Thymus (tissue), 14 donors: ENCODE measurements at places on chromosomes 3 and 15. TPM values are rescaled to one million over a fixed set of nuclear protein-coding genes. Genes with fewer than 3 reads are reported as not detected.

GRCh38 chr15:60964527-60964926 lies 264.6 kb downstream of the RORA start:
- no peak for DNase-seq

DNA sequence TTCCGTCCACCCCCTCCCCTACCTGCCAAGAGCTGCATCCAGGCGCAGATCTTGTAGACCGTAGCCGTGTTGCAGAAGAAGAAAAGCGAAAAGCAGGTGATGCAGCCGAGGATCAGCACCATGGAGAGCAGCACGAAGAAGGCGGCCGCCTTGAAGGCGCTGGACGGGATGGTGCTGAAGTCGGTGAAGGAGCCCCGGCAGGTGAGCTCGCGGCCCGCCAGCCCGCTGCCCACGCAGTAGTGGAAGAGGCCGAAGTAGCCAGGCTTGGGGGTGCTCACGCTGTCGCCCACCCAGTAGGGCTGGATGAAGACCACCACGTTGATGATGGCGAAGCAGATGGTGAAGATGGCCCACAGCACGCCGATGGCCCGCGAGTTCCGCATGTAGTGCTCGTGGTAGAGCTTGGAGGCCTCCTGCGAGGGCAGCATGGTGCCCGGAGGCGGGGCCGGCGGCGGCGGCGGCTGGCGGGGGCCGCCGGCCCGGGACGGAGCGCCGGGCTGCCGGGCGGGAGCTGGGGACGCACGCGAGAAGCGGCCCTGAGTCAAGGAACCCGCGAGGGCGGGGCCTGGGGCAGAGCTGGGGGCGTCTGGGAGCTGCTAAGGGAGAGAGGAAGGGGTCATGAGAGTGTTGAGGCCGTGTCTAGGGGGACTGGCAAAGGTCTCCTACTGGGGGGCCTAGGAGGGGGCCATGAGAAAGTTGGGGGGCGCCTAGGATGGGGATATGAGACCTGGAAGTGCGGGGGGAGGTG lies 1.2 kb downstream of the LHFPL4 start:
- DNase-seq = peak; percentile 73

DNA sequence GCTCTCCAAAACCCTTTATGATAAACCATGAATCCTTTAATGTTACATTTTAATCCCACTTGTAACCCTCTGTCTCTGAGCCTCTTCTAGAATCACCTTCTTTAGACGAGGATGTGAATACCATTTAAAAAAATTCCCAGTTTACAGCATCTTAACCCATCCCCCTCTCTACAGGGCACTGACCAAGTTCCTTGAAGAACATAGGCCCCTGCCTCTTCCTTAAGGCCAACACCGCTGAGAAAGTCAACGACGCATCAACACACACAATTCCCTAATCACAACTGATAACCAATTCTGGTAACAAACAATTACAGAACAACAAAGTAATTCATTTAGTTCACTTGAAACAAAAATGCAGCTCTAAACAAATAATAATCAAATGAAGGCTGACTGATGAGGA lies 130.3 kb downstream of the DLG1 start:
- DNase-seq = no peak

DNA sequence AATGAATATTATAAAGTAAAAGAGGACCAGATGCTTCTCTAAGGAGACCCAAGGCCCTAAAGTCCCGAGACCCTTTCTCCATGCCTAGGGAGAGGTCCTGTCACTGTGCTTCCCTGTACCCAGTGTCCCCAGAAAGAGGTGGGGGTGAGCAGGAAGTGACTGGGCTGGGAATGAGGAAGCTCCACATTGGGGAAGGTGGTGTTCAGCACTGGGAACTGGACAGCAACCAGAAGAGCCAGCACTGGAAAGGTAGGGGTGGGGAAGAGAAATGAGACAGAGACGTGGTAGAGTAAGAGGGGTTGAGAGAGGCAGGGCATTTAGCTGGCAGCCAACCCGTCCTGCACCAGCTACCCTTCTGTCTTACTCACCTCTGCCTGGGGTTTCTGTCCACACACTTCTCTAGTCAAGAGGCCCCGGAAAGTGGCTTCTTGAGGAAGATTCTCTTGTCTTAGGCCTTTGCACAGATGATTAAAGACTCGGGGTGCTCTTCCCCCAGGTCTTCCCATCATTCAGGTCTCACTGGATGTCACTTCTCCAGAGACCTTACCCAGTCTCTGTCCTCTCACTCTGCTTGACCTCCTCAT lies 12.2 kb downstream of the RRP9 start:
- no peak for DNase-seq

DNA sequence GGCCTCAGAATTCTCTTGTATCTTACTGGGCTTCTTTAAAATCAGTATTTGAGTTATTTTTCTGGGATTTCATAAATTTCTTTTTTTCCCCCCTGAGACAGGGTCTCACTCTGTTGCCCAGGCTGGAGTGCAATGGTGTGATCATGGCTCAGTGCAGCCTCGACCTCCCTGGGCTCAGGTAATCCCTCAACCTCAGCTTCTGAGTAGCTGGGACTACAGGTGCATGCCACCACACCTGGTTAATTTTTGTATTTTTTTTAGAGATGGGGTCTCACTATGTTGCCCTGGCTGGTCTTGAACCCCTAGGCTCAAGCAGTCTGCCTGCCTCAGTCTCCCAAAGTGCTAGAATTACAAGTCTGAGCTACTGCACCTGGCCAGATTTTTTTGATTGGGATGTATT lies 43.5 kb downstream of the NCK1 start:
- DNase-seq = no peak

DNA sequence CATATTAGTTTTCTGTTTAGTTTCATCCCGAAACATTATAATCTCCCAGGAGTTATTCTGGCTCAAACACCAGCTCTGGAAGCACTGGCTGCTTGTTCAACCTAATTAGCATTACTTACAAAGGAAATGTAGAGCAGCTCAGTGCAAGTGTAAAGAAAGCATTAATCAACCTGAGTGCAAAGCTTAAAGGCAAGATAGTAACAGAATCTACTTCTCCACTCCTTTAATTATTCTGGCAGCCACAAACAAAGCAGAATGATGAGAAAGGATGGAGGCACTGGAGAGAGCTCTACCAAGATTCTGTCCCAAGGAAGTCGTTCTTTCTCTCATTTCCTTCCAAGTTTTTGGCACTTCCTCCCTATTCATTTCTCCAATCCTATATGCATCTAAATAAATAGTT lies 1384.0 kb downstream of the ZPLD1 start:
- DNase-seq = no peak

DNA sequence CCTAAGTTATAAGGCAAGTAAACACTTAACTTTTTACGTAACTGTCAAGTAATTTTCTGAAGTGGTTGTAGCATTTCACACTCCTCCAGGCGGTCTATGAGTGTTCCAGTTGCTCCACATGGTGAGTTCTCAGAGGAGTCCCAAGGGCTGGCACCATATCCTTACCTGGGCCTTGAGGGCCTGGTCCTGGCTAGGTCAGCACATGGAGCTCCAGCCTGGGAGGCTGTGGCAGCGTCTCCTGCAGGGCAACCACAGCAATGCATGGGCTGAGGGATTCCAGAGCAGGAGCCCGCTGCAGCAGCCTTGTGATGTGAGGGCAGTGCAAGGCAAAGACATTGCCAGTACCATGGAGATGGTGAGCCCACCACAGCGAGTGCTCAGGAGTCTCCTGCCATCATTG lies 32.2 kb upstream of the LYZL4 start:
- DNase-seq = no peak

DNA sequence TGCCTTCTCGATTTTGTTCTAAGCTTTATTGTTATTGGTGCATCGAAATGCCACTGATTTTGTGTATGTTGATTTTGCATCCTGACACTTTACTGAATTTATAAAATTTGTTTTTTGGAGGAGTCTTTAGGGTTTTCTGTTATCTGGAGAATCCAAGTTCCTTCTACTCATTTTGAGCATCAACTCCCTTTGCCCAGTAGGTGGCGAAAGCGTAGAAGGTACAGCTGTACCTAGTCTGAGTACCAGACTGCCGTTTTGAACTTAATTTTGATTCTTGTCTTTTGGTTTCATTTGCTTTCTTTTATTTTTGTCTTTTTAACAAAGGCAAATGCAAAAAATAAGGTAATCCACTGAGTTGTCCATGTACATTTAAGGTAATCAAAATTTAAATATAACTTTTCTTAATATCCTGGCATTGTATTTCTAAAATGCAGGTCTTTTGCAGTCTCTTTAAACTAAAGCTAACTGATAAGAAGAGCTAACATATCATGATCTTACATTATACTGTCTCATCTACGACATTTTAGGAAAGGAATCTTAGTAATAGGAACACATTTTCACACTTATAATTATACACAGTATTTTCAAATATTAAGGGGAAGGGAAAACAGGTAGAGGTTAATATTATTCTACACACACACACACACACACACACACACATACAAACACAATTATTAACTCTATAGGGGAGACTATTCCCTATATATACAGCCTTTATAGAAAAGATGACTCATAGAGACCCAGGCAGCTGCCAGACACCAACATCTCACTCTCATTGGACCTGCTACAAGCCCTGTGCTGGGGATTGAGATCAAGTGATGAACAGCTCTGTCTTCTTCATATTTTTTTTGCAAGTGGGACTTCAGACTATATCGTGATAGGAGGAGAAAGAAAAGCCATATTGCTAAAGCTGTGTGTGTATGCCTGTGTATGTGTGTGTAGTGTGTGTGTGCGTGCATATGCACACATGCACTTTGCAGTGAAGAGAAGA lies 71.8 kb downstream of the SYNPR start:
- DNase-seq = no peak

DNA sequence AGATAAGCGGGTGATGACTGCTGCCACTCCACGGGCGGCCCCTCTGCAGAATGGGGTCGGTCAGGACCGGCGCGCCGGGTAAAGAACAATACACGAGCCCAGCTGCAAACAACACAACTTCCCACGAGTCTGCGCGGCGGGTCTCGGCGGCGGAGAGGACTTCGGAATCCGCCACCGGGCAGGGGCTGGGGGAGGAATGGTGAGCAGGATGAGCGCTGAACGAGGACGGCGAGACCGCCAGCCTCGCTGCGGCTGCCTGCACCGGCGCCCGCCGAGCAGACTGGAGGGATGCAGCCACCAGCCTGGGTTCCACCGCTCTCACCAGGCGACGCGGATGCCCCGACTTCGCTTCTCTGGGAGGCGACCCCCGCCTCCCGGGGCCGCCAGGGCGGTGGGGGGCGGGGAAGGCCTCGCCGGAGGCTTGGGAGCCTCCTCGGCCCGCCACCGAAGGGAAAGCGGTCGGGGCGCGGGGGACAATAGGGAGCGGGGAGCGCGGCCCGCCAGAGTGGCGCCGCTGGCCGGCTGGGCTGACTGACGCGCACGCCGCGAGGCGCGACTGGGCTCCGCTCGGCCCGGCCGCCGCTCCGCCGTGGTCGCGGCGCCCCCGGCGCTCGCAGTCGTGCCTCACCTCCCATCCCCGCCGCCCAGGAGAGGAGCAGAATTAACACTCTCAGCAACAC lies 515 bp downstream of the ADAM10 start:
- DNase-seq = peak; percentile 52

GRCh38 chr3:32177702-32178198 lies 60.7 kb upstream of the CMTM8 start:
- peak; percentile 7 for DNase-seq

DNA sequence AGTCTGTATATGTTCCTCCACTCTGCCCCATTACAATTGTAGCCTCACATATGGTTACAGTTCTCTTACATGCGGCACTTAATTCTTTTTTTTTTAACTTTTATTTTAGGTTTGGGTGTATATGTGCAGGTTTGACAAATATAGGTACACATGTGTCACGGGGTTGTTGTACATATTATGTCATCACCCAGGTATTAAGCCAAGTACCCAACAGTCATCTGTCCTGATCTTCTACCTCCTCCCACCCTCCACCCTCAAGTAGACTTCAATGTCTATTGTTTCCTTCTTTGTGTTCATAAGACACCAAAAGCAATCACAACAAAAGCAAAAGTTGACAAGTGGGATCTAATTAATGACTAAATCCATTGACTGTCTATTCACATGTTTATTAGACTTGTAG lies 144.6 kb upstream of the TP63 start:
- DNase-seq = no peak

GRCh38 chr3:126556637-126557414 lies 1.9 kb downstream of the C3orf22 start:
- DNase-seq = no peak

GRCh38 chr15:79310985-79311900 lies at the start of gene TMED3:
TSS of gene TMED3 (plus strand) at chr15:79311112. CDS start at chr15:79311250, 138 bp downstream.
- DNase-seq = peak; percentile 92

DNA sequence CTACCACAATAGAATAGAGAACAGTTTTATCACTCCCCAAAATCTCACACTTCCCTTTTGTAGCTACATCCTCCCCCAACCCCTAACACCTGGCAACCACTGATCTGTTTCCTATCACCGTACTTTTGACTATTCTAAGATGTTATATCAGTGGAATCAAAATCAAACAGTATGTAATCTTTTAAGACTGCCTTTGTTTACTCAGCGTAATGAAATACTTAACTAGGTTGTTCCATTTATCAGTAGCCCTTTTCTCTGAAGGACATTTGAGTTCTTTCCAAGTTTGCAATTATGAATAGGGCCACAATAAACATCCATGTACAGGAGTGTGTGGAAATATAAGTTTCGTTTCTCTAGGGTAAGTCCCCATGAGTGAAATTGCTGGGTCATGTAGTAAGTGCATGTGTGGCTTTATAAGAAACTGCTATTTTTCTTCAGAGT lies 372.3 kb downstream of the SV2B start:
- DNase-seq = peak; percentile 66

GRCh38 chr3:89698208-89698830 lies 590.9 kb downstream of the EPHA3 start:
- no peak for DNase-seq

GRCh38 chr3:99774467-99774866 lies 43.2 kb upstream of the CMSS1 start:
- no peak for DNase-seq

DNA sequence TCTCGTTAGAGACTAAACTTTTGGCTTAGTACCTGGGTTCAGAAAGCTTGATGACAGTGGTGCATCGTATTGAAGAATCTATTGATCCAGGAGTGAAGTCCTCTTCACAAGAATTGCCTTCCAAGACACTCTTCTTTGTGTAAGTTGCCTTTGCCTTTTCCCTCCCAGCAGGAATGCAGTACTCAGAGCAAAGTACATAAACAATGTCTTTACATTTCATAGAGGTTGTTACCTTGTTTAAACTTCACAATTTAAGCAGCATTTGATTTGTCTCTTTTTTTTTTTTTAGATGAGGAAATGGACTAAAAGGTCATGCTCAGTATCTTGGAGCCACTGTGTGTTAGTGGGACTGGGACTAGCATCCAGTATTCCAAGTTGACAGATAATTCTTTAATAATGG lies 9.9 kb downstream of the RAB7A start:
- no peak for DNase-seq

The CPLX3 gene
- 1.1 TPM for polyA plus RNA-seq

The SLC9C1 gene
- polyA plus RNA-seq = 0.11 TPM

The SAXO2 gene
- polyA plus RNA-seq = 6.0 TPM

The SLC51A gene
- polyA plus RNA-seq = 2.1 TPM

The GOLGA8J gene
- 0.05 TPM for polyA plus RNA-seq

The TEX55 gene
- polyA plus RNA-seq = not detected

The HMG20A gene
- polyA plus RNA-seq = 25.8 TPM

The PARP9 gene
- polyA plus RNA-seq = 56.9 TPM

The GOLGA6A gene
- 0.09 TPM for polyA plus RNA-seq
